ENCODE measurements at places on chromosomes 13 and 19. TPM values are rescaled to one million over a fixed set of nuclear protein-coding genes. Genes with fewer than 3 reads are reported as not detected.

- no peak for DNase-seq
Observed at GRCh38 chr13:111664696-111665095, 344.3 kb downstream of the TEX29 start.

DNA sequence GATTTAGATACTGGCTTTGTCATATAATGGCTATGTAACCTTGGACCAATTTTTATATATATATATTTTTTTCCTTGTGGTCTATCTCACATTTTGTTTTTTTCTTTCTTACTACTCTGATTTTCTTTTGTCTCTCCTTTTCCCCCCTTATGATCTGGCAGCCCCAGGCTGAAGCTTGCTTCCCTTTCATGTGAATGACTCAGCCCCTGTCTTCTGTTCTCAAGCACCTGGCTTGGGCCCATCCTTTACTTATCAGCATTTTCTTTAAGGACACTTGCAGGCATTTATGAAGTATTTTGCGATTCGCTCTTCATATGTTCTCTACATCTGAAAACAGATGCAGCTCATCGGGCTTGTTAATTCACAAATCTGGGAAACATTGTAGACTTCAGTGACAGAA lies 163.6 kb downstream of the SPRY2 start:
- peak; percentile 68 for DNase-seq

DNA sequence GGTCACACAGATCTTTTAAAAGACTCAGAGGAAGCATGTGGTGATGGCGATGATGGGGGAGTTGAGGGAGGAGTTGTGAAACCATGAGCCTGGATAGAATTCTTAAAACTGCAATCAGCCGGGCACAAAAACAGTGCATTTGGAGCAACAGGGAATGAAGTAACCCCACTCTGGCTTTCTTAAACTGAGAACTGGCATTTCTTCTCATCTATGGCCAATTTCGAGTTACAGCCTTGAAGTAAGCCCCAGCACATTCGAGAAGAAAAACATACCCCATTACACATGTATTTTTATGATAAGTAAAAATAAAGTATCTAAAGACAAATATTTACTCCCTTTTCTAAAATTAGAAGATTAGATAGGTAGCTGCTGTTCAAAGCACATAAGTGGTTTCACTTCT lies 70.1 kb downstream of the DCLK1 start:
- DNase-seq: no peak

CYP2S1 gene
- total RNA-seq: 10.3 TPM

ZNF699 gene
- total RNA-seq: 10.1 TPM

ZDHHC20 gene
- 138 TPM for total RNA-seq

Measured in RPMI7951 (cell line).